Hepatocyte (in vitro differentiated cells): ENCODE measurements at places on chromosomes 4 and X.

DNA sequence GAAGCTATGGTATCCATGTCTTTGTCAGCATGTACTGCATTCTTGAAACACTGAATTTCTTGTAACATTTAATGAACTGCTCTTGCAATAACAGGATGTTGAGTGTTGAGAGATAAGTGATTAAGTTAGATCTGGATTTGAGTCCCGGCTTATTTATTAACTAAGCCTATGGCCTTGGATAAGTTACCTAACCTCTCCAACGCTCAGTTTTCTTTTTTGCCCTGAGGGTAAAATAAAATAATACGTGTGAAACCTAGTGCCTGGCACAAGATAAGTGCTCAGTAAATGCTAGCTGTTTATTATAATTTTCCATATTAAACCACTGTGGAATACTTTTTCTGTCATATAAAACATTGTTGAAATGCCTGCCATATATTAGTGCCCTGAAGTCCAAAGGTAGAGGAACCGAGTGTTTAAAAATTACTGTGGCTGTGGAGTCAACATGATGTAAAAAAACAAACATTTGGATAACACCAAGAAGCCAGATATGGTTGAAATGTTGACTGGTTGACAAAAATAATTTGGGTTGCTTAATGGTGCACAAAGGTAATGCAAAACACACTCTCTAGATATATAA lies 58.6 kb upstream of the ALB start:
- peak; percentile 35 for DNase-seq

DNA sequence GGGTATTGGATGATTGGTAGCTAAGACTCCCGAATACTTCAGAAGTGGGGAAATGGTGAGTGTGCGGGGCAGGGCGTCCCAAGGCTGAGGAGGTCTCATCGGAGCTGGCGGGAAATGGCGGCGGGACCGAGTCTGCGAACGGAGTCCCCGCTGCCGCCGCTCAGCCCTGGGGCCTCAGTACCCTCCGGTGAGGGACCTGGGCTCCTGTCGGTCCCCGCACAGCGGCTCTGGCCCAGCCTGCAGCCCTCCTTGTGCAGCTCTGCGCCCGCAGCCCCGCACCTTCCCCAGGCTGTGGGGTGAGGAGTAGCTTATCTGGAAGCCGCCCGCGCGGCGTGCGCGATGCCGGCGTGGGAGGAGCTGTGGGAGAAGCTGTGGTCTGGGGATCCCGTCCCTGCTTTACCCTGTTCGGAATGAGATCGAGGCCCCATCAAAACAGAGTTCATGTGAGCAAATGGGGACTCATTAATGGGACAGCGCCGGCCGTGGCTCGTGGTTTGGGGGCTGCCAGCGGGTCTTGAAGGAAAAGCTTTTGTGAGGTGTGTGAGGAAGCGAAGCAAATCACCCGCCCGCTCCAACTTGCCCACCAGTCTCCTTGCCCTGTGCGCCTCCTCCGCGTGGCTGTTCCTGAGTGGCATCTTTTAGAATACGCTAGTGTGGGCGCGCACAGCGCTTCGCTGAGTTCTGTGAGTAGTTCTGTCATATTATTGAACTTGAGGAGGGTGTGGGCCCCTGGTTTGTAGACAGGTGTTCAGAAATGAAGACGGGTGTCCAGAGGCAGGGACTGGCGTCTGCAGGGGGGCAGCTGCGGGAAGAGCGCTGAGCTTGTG lies 531 bp downstream of the ZNF141 start:
- peak; percentile 70 for DNase-seq

- peak; percentile 14 for DNase-seq
Measured at GRCh38 chrX:120000490-120001246, 57.1 kb upstream of the NKAP start.

- DNase-seq, result no peak
Measured at GRCh38 chr4:112421911-112422310, 94.1 kb downstream of the NEUROG2 start.

- peak; percentile 78 for DNase-seq
Measured at GRCh38 chrX:135477576-135477975, 42.9 kb upstream of the INTS6L start.

- peak; percentile 89 for DNase-seq
Measured at GRCh38 chrX:23503835-23504539, 163.3 kb upstream of the PRDX4 start.

GRCh38 chr4:104519588-104519987 lies 24.9 kb upstream of the CXXC4 start:
- no peak for DNase-seq

DNA sequence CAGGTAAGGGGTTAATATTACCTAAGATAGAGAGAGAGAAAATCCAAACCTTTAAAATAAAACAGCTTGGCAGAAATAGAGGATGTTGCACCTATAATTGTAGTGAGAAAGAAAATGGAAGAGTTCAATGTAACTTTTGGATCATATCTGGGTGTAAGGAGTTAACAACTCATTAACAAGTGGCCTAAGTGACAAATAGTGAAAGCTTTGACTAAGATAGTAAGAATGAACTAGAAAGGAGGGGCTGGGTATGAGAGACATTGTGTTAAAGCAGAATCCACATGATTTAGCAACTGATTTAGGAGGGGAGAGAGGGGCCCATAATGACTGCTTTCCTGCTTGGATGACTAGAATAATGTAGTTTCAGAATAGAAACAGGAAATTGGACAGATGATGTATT lies 761.0 kb downstream of the IL1RAPL1 start:
- no peak for DNase-seq

DNA sequence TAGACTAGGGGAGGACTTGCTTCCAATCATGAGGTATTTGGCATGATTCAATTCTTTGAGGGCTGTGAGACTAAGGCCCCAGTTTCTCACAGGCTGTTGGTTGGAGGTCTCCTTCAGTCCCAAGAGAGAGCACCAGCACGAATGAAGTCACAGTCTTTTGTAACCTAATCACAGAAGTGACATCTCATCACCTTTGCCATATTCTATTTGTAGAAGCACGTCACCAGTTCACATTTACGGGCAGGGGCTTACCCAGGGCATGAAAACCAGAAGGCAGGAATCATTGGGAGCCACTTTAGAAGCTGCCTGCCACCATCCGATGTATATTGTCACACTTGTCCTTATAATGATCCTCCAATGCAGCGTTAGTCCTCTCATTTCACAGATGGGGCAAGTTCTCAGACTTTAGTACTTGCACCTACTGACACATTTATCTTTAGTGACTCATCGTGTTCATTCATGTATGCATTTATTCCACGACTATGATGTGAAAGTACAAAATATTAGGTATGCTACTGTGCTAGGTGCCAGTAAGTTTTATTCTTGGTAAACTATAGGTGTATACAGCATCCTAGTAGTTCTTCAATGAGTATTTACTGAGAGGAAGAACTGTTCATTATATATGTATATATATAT lies 163.8 kb upstream of the PGRMC2 start:
- DNase-seq, result no peak

GRCh38 chr4:85901500-85901899 lies 426.6 kb downstream of the ARHGAP24 start:
- no peak for DNase-seq

DNA sequence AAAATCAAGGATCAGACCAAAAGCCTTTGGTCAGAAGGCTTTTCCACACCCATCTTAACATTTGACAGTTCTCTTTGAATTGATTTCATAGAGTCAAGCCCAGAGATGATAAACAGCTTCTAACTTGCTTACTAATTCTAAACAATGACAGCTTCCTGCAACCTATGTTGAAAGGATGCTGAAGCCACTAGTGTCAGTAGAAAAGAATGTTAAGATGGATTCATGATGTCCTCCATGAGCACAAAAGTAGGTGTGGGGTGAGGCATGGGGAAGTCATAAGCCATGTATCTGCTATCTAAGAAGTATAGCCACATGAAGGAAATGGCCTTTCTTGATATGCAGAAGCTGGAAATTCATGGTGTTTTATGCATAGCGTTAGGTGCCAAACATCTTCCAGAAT lies 269.3 kb downstream of the DHX15 start:
- DNase-seq, result no peak

- no peak for DNase-seq
Measured at GRCh38 chr4:58254291-58254690, 1144.1 kb upstream of the IGFBP7 start.

DNA sequence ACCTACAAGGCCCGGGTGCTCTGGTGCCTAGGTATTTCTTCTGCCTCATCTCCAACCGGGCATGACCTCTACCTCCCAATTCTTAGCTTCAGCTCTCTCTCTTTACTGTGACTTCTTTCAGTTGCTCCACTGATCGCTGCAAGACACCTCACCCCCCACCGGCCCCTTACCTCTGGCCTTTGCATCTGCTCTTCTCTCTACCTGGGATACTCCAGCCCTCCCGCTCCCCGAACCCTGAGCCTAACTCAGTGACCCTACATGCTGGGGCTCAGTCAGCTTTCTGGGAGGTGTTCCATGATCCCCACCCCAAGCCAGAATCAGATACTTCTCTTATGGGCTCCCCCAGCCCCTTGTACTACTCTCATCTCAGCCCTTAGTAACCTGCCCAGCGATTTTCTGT lies 99.6 kb downstream of the EFNB1 start:
- no peak for DNase-seq

DNA sequence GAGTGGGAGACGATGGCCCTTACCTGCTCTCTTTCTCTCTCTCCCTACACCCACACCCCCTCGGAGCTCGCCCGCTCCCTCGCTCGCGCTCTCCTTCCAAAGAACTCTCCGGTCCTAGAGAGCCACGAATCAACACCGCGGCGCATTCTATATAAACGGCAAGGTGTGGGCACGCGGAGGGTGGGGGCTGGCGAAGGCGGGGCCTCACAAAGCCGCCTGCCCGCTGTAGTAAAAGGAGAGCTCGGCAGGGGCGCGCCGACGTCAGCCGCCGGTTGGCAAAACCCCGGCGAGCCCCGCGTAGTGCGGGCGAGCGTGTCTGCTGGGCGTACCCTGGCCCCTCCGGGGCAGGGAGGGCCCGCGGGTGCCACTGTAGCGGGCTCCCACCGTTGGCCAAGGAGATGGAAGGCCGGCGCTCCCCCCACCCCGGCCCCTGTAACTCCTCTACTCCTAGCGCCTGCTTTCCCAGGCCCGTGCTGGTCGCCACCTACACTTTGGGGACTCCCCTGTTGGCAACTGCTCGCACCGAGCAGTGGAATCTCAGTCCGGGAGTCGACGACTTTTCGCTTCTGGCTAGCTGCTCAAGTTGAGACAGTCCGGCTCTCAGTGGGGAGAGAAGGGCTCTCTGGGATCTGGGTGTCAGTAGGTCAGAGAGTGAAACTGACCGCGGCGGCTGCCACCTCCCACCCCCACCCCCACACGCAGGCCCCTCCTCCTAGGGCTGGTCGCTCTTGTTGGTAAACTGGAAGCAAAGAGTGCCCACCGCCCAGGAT lies 325.5 kb upstream of the F9 start:
- DNase-seq, result peak; percentile 70

DNA sequence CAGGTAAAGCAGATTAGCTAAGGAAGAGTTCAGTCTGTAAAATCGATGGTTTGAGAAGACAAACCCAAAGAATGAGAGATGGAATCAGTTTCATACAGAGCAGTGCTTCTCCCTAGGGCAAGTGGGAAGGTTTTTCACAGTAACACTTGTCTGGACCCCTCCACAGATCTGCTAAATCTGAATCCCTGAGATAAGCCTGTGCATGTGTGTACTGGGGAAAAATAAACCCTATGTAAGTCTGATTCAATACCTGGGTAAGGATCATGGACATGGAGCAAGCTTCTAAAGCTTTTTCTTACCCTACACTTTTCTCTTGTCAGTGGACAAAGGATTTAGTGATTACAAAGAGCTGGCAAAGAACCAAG lies 13.6 kb downstream of the ELOVL6 start:
- DNase-seq, result no peak

DNA sequence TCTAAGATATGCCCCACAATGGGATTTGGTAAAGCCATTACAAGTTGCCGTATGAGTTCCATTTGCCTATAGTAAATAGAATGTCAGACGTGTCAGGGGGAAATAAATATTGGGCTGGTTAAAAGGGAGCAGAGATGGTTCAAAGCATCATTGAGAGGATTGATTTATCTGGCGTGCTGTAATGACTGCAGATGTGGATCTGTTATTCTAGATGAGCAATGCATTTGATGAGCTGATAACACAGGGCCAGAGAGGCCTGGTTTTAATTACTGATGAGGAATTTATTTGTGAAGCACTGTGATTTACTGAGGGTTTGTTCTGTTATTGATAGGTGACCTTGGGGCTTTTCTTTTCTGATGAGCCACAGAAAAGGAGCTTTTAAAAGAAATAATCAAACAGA lies 62.5 kb downstream of the DACH2 start:
- no peak for DNase-seq

GRCh38 chrX:110204986-110205385 lies 112.9 kb downstream of the AMMECR1 start:
- DNase-seq, result no peak

- DNase-seq, result no peak
Measured at GRCh38 chrX:9285342-9285771, 179.5 kb upstream of the TBL1X start.

DNA sequence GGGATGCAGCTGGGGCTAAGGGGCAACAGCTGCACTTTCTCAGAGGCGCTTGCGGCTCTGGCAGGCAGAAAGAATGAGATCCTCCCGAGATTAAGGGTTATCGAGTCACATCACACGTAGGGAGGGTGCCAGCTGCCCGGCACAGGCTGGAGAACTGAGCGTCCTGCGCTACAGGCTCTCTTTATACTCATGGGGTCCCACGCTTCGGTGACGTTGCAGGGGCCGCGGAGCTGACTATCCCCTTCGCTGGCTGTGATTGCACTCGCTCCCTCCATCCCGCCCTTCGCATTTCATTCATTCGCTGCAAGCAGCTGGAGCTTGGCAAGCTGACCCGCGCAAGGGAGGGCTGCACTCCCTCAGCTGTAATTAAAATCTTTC lies at the start of gene TACR3:
TSS of gene TACR3 (minus strand) at position 156 of the 378 bp plus-strand sequence. CDS start 310 bp downstream, outside the sequence.
- peak; percentile 18 for DNase-seq

- peak; percentile 44 for DNase-seq
Measured at GRCh38 chrX:136268051-136269048, 17.1 kb upstream of the MAP7D3 start.

DNA sequence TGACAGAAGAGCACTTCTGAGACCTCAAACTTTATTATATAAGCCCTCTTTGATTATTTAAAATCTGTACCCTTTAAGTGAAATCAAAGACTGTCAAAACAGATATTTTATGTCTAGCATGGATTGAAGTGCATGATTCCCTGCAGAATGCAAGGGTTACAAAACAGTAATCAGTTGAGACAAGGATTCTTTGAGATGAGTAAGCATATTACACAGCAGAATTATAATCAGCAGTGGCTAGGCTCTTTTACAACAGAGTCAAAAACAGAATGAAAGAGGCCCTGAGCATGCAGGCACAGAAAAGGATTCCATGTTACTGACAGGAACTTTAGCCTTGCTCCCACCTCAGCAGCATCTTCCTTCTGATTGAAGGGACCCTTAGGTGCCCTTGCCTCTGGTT lies 487.9 kb upstream of the GALNT7 start:
- DNase-seq, result no peak
